ENCODE measurements at places on chromosomes 11 and 22.

DNA sequence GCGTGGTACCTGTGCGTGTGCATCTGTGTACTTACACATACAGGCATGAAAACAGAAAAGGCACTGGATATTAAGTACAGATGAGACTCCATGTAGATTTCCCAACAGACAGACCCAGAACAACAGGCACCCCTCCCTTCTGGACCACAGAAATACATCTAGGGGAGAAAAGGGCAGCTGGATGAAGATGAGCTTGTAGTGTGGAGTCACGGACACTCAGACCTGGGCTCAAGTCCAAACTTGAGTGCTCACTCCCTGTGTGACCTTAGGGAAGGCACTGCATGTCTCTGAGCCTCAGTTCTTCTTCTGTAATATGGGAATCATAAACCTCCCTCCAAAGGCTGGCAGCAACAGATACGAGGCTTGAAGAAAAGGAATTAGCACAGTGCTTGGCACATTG is 108.9 kb downstream of the GALNT18 start:
- no peak for DNase-seq

- DNase-seq, result no peak
Observed at GRCh38 chr11:115606498-115607220, 102.4 kb upstream of the CADM1 start.

DNA sequence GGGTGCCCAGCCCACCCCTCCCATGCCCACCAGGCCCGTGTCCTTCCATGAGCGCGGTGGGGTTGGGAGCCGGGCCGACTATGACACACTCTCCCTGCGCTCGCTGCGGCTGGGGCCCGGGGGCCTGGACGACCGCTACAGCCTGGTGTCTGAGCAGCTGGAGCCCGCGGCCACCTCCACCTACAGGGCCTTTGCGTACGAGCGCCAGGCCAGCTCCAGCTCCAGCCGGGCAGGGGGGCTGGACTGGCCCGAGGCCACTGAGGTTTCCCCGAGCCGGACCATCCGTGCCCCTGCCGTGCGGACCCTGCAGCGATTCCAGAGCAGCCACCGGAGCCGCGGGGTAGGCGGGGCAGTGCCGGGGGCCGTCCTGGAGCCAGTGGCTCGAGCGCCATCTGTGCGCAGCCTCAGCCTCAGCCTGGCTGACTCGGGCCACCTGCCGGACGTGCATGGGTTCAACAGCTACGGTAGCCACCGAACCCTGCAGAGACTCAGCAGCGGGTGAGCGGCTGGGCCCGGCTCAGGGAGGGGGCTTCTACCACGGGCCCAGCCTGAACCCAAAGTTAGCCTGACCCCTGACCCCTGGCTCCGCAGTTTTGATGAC is 3.0 kb downstream of the PKP3 start:
- DNase-seq, result no peak

- no peak for DNase-seq
Observed at GRCh38 chr22:31160328-31160978, 471 bp downstream of the RNF185 start.

- DNase-seq, result no peak
Observed at GRCh38 chr11:102488208-102488607, 35.6 kb upstream of the TMEM123 start.

- DNase-seq, result peak; percentile 72
Observed at GRCh38 chr22:29580200-29580810, 608 bp downstream of the NIPSNAP1 start.

DNA sequence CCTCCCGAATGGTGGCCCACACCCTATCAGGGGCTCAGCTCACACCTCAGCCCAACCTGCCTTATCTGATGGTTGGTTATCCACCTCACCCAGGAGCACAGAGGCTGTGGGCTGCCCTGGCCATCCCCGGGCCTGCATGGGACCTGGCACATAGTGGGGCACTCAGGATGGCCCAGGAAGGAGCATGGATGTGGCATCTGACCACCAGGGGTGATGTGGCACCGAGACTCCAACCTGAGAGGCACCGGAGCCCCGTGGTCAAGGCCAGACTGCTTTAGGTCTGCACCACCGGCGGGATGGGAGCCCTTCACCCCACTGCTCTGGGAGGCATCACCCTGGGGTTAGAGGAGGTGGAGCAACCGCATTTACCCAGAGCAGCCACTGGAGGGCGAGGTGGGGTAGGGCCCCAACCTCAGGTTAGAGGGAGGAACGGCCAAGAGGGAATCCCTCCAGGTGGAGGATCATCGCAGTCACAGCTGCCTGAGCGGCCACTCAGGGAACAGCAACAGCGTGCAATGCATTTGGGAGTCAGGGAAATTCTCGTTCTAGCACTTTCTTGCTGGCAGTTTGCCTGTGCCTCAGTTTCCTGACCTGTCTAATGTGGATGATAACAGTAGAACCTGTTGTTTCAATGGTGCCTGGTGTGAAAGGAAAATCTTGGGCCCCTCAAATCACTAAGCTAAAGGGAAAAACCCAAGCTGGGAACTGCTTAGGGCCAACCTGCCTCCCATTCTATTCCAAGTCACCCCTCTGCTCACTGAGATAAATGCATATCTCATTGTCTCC is 52.9 kb upstream of the CARS1 start:
- no peak for DNase-seq

GRCh38 chr11:105911454-105911853 is 110.6 kb downstream of the MSANTD4 start:
- DNase-seq, result no peak

- no peak for DNase-seq
Observed at GRCh38 chr11:14537134-14537599, 17.0 kb upstream of the PSMA1 start.

GRCh38 chr22:38223289-38223960 is 21.6 kb downstream of the MAFF start:
- no peak for DNase-seq
